CD4-positive, alpha-beta T cell treated with Interleukin-6 at 100 ng/mL for 8 hours (primary cell): ENCODE measurements at places on chromosomes 11 and 22.

GRCh38 chr11:120021391-120021953 lies 116.4 kb downstream of the TRIM29 start:
- DNase-seq: no peak

GRCh38 chr22:33112580-33112979 lies 54.4 kb upstream of the SYN3 start:
- no peak for DNase-seq

DNA sequence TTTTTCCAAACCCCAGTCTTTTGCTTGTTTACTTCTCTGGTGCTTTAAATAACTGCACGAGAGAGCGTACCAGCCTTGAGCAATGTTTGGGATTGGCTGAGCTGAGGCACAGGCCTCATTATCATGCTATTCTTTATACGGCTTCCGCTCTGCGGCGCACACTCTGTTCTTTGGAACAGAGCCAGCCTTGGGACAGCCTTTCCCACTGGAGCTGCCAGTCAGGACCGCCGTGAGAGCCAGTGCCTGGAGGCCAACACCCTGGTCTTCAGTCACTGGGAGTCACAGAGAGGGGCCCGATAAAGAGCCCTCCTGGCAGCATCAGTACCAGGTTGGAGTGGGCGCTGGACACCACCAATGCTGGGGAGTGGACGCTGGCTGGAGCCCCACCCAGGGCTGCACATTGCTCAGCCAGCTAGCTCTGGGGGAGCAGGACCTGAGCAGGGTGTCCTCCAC lies 125.6 kb downstream of the BCR start:
- no peak for DNase-seq

GRCh38 chr22:47552541-47553205 lies 790.2 kb downstream of the TBC1D22A start:
- DNase-seq: no peak
